Cortex of kidney (tissue), 1 donor: ENCODE measurements at places on chromosomes 11 and 22.

GRCh38 chr22:19086417-19086816 lies 35.8 kb downstream of the DGCR2 start:
- no peak for DNase-seq

GRCh38 chr22:38455530-38456271 lies 702 bp upstream of the KCNJ4 start:
- no peak for DNase-seq

- DNase-seq: no peak
Measured at GRCh38 chr22:38267086-38267485, 5.7 kb downstream of the TMEM184B start.

DNA sequence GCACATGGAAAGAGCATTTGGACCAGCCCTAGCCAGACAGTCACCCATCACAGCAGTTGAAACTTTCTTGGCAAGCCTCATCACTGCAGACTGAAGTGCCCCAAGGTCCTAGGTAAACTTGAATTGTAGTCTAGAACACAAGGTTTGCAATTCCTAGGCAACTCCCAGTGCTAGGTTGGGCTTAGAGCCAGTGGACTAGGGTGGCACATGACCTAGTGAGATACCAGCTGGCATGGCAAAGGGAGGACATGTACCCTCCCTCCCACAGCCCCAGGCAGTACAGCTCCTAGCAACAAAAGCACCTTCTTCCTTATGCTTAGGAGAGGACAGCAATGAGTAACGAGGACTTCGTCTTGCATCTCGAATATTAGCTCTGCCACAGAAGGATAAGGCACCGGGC lies 889.5 kb downstream of the JRKL start:
- DNase-seq: no peak

DNA sequence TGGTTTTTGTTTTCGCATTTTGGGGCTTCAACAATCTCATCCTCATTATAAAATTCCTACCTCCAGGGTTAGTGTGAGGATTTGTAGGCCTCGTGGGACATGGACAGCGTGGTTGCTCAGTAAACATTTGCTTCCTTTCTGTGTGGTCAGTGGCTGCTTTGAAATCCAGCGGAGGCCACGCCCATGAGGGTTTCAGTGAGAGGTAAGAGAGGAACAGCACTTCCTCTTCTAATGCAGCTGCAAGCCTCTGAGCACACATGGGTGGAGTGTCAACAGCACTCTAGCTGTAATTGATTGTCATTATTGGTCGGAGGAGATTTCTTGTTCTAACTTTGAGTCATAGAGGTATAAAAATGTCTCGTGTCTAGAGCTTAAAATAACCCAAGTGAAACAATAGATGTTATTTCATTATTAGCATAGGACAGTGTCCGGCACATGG lies 6.0 kb upstream of the ARHGAP42 start:
- no peak for DNase-seq
